Head of caudate nucleus (tissue), 42 donors: ENCODE measurements at places on chromosomes 1 and 21.

- no peak for DNase-seq
Observed at GRCh38 chr1:101241485-101242225, 4.8 kb downstream of the S1PR1 start.

- no peak for DNase-seq
Observed at GRCh38 chr1:53672243-53672642, 66.7 kb downstream of the GLIS1 start.

GRCh38 chr1:119006406-119007279 is 18.5 kb upstream of the TBX15 start:
- no peak for DNase-seq

DNA sequence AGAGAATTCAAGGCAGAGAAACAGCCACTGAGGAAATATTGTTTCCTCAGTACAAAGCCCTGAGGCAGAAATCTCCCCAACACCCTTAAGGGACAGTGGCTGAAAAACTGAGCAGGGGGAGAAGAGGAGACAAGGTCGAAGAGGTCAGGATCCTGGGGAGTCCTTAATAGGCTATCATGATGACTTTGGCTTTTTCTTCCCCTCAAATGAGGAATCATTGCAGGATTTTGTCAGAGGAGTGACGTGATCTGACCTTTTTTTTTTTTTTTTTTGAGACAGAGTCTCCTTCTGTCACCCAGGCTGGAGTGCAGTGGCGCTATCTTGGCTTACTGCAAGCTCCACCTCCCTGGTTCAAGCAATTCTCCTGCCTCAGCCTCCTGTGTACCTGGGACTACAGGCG is 10.2 kb downstream of the MAP7D1 start:
- DNase-seq: no peak

DNA sequence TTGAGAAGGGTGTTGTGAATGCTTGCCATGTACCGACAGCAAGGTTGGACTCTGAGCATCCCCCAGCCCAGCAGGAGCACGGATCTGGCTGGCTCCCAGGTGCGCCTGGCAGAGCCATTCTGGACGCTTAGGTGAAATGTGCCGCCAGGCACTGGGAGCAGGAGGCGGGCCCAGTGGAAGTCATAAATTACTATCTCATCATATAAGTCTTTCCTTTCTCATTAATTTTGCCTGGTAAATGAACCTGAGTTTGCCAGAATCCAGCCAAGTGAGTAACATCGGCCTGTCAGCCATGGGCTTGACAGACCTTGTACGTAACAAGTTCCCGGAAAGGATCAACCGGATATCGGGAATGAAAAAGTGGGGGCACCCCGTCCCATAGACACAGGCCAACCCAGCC is 179.5 kb upstream of the ARHGEF16 start:
- DNase-seq: no peak

- DNase-seq: no peak
Observed at GRCh38 chr1:57963581-57963980, 539.7 kb upstream of the DAB1 start.

DNA sequence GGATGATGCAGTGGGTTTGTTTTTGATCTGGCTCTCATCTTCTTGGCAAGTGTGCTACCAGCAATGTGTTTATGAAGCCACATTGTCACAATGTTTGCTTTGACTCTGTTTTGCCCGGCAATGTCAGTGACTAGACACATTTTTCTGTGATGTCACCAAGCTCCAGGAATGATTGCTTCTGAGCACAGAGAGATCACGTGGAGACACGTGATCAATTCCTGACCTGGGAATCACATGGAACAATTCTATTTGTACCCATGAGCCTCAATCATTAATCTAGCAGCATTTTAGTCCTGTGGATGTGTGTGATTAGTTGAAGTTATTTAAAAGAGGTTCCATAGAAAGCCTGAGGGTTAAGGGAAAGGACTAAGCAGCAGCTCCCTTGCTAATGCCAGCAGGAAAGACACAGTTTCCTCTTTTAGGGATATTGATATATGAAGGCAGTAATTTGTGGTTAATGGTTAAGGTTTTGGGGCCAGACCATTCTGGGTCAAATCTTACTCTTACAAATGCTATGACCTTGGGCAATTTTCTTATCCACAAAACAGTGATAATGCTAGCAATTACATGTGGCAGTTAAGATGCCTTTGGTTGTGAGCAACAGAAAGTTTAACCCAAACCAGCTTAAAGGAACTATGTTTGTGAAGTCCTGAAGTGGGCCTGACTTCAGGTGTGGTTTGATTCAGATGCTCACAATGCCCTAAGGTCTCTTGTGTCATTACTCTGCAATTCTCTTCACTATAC is 59.0 kb downstream of the FASLG start:
- DNase-seq: no peak

DNA sequence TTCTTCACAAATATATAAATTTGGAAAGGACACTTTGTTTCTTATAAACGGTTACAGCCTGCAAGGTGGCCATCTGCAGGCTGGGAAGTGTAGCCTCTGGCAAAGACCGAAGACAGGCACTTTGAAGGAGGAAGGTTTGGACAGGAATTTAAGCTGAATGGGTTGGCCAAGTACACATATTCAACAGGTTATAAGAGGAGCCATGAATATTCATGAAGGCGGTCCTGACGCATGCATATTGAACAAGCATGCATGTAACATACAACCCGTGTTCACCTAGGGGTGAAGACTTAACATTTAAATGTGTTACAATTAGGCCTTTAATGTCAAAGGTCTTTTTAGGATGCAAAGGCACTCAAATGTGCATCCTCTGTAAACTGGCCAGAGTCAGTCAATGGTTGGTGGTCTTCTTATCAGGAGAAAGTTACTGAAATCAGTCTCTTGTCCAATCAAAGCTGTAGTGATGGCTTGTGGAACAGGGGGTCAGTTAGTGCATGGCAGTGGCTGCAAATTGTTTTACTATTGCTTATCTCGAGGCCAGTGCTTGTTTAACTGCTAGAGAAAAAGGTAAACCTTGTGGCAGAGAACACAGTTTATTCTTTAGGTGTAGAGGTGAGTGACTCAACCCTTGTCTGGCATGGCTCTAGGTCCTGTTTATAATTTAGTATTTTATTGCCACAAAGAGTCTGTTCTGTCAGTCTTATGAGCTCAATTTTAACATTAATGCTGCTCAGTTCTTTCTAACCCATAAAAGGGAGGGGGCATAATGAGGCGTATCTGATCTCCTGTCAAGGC is 70.3 kb upstream of the F3 start:
- no peak for DNase-seq

DNA sequence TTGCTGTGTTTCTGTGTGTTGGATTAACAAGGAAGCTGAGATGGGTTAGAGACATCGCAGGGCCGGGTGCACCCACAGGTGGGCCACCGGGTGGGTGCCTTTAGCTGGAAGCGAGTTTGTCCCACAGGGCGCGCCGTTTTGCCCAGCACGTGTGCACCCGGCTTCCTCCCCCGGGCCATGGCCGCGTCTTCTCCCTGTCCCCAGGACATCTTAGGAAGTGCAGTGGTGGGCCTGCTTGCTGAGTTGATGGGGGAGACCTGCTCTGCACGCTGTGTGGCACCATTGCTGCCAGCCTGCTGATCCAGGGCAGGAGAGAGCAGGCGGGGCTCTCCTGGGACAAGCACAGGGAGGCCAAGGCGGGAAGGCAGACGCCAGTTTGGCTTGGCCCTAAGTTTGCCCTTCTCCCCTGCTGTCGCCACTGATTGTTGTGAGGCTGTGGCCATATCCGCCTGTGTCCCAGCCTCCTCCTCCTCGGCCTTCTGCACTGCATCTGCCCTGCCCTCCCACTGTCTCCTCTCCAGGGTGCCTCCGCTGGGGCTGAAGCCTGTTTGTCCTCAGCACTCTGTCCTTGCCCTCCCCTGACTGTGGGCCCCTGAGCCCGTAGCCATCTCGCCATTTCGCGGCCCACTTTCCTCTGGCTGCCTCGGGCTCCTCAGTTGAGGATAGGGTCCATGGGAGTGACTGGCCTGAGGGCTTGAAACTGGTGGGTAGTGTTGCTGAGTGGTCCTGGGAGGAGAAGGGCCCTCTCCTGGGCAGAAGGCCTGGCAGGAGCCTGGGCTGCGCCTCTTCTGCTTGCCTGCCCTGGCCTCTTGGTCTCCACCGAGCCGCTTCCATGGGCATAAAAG is 47.6 kb downstream of the PKNOX1 start:
- DNase-seq: no peak

DNA sequence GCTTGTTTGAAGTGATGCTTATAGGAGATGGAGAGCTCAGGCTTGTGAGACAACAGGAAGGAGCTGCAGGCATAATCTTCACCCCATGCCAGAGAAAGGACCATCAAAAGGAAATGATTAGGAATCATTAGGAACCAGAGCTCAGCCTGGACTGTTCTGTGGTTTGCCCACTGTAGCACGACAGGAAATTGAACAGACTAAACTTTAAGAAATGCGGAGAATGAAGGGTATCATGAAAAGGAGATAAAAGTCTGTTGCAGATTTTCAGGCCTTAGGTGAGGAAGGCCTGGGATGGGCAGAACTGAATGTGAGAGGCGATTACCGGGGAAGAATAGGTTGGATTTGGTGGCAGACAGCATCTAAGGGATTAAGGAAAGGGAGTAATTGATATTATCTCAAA is 292.0 kb upstream of the PLXNA2 start:
- DNase-seq: no peak

DNA sequence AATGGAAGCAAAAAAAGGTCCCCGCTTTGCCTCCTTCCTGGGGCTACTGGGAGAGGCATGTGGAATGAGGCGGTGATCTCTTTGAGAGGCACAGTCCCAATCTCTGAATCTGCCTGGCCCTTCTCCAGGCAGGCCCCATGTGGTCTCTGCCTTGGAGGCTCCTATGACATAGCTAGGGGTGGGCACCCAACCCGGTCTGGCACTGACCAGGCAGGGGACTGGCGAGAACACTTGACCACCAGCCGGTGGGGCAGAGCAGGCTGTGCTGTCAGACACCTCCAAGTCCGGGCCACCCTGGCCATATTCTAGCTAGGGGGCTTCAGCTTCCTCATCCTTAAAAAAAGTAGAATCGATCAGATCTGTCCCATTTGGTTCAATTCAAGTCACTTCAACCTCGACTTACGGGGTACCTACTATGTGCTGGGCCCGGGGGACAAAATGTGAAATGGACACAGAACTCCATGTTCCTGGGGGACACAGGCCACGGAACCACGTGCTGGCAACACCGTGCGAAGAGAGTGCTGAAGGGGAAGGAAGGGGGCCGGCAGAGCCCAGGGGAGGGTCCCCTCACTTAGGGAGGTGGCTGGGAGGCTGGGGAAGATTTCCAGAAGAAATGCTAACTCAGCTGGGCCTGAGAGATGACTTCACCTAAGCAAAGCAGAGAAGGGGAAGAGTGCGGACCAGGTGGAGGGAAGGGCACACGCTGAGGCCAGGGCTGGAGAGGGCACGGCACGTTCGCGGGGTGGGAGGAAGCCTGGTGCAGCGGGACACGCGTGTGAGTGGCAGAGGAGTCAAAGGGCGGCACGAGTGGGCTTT is 33.3 kb downstream of the HSPG2 start:
- no peak for DNase-seq

DNA sequence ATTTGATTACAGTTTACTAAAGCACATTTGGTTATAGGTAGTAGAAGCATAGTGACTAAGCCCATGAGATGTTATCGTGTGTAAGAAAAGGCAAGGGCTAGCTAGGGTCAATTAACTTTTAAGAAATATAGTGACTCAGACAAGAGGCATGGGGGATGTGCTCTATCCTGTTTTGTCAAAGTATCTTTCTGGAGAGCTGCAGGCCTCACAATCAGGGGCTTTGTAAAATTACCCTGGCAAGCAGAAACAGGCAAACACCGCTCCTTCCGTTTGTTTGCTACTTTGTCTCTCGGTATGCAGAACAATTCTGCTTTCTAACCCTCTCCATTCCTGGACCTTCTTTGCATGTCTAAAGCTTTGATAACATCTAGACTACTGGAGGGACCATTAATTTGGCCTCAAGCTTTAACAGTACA is 26.1 kb upstream of the ZNF697 start:
- no peak for DNase-seq

DNA sequence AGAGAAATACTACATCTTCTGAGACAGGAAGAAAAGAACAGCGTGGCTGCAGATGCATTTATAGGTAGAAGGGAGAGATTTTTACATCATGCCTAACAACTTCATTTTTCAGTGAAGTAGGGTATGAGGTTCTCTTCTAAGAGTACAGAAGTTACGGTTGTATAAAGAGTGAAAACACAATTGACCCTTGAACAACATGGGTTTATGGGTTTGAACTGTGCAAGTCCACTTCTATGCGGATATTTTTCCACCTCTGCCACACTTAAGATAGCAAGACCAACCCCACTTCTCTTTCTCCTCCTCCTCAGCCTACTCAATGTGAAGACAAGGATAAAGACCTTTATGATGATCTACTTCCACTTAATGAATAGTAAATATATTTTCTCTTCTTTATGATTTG is 64.5 kb downstream of the RPAP2 start:
- no peak for DNase-seq

- DNase-seq: no peak
Observed at GRCh38 chr21:44953628-44954021, 13.8 kb downstream of the SLX9 start.

DNA sequence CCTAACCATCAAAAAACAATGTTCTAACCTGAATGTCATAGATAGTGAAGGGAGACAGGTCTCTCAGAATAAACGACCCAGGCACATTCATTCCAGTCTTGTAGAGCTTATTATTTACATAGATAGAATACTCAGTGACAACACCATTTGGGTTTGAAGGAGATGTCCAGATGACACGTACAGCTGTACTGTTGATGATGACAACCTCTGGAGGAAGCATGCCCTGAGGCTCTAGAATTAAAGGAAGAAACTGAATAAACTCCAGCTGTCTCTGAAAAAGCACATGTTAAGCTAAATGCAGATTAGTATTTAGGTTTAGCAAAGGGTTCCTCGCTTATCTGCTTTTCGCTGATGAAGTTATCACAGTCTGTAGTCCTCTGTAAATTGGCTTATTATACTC is 277.2 kb downstream of the KCTD3 start:
- DNase-seq: no peak

- DNase-seq: no peak
Observed at GRCh38 chr1:84330125-84330984, 28.8 kb downstream of the SAMD13 start.

- no peak for DNase-seq
Observed at GRCh38 chr21:42878678-42878992, 704 bp downstream of the WDR4 start.

DNA sequence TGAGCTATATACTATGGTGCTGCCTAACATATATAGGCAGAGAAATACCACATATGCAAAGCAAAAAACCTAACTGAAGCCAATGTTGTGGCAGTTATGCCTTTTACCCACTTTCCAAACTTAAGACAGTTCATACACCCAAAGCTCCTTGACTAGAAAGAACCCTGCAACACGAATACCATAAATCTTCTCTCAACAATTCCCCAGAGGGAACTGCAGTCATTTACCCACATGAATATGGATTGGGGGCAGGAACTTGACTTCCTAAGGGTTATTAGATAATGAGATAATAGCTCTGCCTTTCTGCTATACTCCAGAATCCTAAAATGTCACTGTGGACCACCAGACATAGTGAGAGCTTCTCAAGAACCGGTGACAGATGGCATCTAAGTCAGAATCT is 2.9 kb upstream of the ASPM start:
- no peak for DNase-seq

- no peak for DNase-seq
Observed at GRCh38 chr21:46061063-46061462, 36.8 kb upstream of the COL6A2 start.

DNA sequence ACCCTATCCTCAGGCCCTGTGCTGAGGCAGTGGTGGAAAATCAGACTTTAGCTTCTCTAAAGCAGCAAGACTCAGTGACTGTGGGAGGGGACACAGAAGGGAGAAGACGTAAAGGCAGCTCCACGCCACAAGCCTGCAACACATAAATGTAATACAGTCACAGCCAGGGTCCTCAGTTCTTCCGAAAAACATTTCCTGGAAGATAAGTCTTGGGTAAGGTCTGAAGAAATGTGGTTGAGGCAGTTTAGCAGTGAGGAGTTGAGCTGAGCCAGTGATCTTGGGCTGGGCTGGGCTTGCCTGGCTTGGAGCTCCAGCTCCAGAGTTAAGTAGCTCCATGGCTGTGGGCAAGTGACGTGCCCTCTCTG is 127.8 kb upstream of the ADAR start:
- no peak for DNase-seq
